ENCODE measurements at places on chromosomes 7 and 10. TPM values are rescaled to one million over a fixed set of nuclear protein-coding genes. Genes with fewer than 3 reads are reported as not detected.

C1QL3 gene
- not detected for total RNA-seq

SPDYE16 gene
- 0.28 TPM for total RNA-seq

PSMA2 gene
- total RNA-seq, result 55.6 TPM

LZTS2 gene
- 91.3 TPM for total RNA-seq

NKX2-3 gene
- not detected for total RNA-seq

GPR37 gene
- total RNA-seq, result 0.29 TPM

CFAP70 gene
- 0.76 TPM for total RNA-seq

MRLN gene
- 0.38 TPM for total RNA-seq

COL26A1 gene
- not detected for total RNA-seq

GPR15LG gene
- total RNA-seq, result not detected

HOXA5 gene
- total RNA-seq, result 11.3 TPM

VSTM4 gene
- total RNA-seq, result 14.9 TPM

SYT15B gene
- total RNA-seq, result 2.9 TPM

STEAP1 gene
- 37.9 TPM for total RNA-seq

PON1 gene
- total RNA-seq, result not detected

All from posterior vena cava (tissue), 2 donors.